ENCODE measurements at places on chromosomes 4 and X.

DNA sequence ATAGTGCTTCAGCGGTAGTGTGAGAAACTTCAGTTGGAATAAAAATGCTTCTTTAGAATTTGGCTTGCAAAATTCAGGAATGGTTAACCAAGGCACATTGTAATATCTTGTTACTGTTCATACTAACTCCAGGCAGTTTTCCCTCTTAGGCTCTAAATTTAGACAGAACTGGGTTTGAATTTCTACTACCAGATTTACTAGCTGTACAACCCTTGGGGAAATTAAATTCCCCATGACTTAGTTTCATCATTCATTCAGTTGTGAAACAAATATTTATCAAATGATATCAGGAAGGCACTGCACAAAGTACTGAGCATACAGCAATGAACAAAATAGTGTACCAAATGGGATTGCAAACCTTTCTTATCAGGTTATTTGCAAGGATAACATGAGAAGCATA is 135.0 kb upstream of the IL15 start:
- DNase-seq, result no peak

- DNase-seq, result no peak
Observed at GRCh38 chr4:186807808-186808629, 84.4 kb upstream of the FAT1 start.

GRCh38 chr4:90375081-90375480 is 247.9 kb downstream of the CCSER1 start:
- no peak for DNase-seq

DNA sequence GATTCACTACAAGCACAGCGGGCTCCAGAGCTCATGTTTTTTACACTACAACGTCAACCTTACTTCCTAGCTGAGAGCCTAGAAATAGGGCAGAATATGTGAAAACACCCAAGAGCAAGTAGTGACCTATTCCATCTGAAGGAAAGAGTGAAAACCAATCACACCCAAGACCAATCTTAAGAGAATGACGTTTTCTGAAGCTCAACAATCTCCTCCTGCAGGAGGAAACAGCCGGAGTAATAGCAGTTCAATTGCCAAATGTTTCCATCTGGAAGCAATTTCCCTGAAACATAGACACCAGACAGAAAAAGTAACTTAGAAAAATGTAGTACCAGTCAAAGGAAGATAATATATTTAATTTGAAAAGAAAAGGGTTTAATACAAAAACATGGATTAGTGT is 142.4 kb downstream of the ANXA5 start:
- no peak for DNase-seq

DNA sequence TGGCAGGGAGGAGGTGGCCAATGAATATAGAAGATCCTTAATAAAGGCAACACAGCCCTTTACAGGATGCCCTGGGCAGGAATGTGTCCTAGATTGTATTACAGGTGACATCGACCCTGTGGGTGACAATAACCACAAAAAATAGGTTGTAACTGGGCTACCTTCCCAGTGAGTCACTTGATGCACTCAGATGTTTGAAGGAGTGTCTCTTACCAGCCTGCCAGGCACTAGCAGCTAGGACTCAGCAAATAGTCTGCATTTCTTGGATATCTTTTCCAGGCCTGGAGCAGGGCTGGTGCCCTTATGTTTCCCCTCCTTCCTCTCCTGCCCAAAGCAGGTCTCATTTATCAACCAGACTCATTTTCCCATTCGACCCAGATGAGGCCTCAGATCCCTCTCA is 50.9 kb upstream of the TMEM164 start:
- DNase-seq, result no peak

DNA sequence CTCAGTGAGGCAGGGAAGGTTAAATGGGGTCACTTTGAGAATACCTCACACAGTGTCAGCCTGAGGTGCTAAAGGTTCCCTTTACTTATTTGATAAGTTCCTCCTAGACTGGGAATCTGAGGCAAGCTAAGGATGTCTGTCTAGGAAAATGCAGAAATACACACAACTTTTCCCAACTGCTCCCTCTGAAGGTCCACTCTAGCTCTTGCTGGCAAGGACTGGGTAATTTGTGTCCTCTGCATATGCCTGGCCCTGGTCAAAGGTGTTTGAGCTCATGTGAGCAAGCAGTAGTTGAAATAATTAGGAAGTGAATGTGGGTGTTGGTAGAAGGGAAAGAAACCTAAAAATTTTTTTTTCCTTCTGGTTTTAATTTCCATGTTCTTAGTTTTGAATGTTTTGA is 21.3 kb downstream of the TXLNG start:
- no peak for DNase-seq

GRCh38 chr4:45292844-45293243 is 566.5 kb upstream of the GNPDA2 start:
- DNase-seq, result no peak

DNA sequence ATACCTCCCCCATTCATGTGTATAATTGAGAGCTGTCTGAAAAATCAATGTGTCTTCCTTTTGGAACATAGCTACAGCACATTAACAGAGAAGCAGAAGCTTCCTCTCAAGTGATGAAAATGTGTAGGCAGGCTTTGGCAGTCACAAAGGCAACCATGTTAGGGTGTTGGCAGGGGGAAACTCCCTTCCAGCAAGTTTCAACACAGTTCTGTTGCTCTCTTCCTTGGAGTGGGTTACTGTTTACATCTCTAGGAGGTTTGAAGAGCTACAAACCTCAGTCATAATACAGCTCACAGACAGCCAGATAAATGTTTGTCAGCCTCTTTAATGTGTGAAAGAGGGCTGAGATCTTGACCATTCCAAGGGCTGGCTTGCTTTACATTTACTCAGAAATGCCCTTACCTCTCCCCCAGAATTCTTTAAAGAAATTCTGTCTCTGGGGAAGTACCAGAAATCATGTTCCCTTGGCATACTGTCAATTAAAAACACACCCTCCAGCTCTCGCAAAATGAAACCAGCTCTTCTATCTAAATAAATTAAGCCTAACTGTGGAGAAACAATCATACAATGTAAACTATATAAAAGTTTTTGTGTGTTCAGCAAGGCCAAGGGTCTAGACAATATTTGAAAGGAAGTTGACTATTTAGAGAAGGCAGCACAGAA is 18.9 kb downstream of the ZBTB33 start:
- no peak for DNase-seq

- DNase-seq, result no peak
Observed at GRCh38 chr4:102318526-102318925, 26.8 kb downstream of the SLC39A8 start.

- DNase-seq, result no peak
Observed at GRCh38 chr4:183171484-183172267, 72.6 kb downstream of the WWC2 start.

DNA sequence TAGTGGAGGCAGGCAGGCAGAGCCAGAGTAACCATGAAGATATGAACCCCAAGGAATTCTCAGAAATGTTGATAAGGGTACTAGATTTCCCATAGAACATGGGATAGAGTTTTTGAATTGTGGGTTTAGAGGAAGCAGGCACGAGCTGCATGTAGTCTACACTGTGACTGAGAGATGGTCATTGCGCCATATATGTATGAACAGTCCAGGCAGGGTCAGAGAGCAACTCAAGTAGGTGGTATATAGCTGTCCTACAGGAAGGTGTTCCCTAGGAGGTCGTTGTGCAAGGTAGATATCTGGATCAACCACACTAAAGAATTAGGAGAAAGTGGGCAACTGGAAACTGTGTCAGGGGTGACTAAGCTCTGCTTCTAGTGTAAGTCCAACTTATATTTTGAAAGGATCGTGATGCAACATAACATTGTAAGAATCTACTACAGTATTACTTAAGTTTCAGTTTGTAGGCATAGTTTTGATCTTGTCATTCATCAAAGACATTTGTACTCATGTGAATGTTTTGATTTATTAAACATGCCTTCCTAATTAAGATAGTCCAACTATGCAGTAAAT is 94.6 kb downstream of the HPGD start:
- DNase-seq, result no peak

- DNase-seq, result peak; percentile 88
Observed at GRCh38 chr4:17168571-17168970, 270.1 kb upstream of the LDB2 start.

DNA sequence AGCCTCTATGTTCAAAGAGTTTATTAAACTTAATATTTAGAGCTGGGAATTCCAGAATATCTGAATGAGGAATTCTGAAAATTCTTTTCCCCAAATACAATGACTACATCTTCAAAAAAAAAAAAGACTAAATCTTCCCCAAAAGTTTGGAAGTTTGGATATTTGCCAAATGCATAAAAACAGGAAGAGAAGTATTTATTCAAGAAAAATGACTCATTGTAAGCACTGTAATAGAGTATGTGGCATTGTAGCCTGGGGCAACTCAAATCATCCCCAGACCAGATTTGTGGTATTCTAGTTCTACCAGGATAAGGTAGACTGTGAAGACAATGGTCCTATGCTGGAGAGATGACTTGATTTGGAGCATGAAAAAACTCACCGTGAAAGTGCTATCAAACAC is 78.5 kb upstream of the PDHA2 start:
- DNase-seq, result peak; percentile 40

GRCh38 chr4:8602686-8603430 is 10.3 kb downstream of the CPZ start:
- peak; percentile 22 for DNase-seq

- DNase-seq, result no peak
Observed at GRCh38 chr4:56698329-56698728, 17.2 kb upstream of the HOPX start.

GRCh38 chrX:67346667-67347066 is 197.2 kb upstream of the AR start:
- no peak for DNase-seq

GRCh38 chr4:185469580-185470154 is 1.9 kb downstream of the CCDC110 start:
- DNase-seq, result no peak

DNA sequence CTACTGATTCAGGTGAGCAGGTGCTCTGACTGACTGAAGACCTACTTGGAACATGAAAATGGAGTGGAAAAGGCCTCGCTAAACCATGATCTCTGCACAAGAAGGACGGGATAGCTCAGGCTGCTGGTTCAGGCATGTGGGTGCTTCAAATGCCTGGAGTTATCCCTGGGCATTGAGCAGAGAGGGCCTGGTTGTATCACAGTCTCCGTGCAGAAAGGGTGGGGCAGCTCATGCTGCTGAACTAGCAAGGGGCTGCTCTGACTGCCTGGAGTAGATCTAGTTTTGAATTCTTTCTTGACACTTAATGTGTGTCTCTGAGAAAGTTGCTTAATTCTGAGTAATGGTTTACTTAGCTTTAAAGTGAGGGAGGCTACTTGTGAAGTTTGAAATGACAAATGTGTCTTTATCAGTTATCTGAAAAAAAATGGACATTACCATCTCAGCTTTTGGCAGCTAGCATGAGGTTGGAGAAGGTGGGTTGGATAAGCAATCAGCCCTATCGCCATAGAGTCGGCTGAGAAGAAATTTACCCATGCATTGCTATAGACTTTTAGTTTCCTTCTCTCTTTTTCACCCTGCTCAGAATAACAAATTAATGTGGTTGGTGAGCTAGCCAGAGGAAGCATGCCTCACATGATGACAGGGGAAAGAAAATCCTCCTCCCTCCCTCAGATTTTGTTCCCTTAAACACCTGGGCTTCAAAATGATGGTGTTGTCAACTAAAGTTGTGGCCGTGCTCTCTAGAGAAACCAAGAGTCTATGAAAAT is 832.4 kb downstream of the STIM2 start:
- DNase-seq, result no peak

DNA sequence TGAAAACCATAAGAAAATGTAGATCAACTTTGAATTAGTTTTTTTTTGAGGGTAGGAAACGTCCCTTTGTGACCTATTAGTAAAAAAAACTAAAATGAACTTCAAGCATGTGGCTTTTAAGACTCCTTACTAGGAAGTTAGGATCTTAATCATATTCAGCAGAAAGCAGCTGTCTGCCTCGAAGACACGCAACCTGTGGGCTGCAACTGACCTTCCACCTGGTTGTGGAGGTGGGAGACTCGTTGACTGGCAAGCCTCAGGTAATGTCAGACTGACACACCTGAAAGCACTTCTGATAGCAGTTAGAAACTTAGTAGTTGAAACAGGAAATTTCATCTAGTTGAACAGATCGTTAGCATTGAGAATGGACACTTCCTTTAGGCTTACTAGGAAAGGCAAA is 37.4 kb downstream of the CCNG2 start:
- DNase-seq, result no peak
